ENCODE measurements at places on chromosomes 2 and 18.

DNA sequence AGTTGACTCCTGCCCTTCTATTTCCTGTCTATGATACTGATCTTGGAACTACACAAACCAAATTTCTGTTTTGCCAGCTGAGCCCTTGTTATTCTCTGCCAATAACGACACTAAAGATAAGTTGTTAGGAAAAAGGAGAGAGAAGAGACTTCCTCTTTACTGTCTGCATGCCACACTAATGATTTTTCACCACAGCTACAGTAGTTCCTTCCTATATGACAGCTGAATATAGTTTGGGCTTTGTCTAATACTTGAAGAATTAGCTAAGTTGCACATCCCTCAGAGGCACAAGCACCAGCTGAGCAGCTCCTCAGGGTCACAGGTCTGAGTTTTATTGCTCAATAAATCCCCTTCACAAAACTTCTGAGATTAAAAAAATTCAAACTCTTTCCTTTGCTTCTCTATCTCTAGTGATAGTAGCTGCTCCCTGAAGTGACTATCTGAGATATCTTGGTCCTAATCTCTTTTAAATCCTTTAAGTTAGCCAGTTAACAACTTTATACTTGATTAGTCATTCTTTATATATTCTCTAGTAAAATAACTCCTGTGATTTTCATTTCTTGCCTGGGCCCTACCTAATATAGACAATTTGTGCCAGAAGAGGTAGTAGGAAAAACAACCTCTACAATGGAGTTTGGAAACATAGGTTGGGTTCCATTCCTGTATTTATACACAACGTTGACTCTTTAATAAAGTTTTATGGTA, 253.0 kb upstream of the CNTNAP5 start:
- DNase-seq: no peak

DNA sequence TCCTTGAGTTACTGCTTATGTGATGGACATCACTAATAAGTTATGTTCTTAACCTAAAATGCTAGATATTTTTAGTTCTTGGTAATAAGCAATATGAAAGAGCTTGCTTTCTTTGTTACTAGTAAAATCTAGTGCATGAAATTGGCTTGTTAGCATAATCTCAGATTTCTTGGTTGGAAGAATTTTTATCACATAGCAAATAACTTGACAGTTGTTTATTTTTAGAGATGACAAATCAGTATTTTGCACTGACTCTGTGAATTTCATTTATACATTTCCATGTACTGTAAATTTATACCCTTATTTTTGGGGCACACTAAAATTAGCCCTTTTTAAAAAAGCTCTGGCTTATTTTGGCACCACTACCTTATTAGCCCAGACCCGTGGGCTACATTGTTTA, 45.6 kb downstream of the LCLAT1 start:
- DNase-seq: no peak

DNA sequence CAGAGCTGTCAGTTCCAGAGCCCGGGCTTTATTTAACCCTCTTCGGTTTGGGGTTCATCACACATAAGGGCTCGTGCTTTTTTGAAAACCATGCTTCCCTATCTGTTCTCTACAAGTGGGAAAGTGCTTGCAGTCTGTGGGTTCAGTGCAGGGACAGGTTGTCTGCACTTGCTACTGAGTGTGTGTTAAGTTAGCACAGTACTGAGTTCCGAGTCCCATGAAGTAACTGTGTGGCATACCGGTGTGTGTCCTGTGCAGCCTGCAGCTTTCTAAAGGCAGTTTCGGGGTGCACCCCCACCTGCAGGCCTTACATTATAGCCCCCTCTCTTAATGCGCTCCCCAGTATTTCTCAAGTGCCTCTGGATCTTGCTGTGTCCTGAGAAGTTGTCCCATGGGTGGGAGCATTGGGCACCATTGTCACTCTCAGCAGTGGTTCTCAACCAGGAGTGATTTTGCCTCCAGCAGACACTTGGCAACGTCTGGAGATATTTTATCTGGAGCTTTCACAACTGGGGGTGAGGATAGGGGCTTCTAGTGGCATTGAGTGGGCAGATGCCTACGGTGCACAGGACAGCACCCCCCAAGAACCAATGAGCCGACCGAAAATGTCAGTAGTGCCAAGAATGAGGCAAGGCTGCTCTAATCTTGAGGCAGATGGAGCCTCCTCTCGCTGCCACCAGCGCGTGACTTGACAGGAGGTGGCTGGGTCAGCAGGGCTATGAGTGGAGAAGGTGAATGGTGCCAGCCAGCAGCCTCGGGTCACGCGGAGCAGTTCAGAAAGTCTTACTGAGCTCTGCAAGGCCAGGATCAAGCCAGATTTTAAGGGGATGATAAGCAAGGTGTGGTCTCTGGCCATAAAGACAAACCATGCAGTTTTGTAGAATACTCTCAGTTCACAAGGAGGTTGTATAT, 152.2 kb downstream of the SMAD7 start:
- DNase-seq: peak; percentile 92

- DNase-seq: no peak
Measured at GRCh38 chr2:175180701-175181103, 808 bp downstream of the ATP5MC3 start.

DNA sequence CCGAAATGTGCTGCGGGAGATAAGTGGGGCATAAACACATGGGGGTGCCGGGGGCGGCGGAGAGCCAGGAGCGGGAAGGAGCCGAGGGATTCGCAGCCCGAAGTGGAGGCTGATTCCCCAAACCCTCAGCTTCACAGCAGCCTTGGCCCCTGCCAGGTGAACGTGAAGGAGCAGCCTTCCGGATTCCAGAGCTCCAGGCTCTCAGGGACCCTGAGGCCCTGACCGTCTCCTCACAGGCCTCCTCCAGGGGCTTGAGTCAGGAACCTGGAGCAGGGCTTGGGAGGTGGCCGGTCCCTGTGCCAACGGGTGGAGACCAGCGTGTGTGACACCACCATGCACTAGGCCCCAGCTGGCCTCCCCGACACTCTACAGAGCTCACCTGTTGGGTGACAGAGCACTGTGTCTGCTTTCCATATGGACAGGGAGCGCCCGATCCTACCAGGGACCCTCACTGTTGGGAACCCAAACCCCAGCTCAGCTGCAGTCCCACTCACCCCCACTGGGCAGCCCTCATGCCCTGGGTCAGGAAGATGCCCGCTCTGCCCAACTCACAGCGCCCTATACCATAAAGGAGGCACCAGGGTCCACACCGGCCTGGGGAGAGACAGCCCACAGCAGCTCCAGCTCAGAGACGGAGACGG, 117.6 kb upstream of the OTOS start:
- no peak for DNase-seq

DNA sequence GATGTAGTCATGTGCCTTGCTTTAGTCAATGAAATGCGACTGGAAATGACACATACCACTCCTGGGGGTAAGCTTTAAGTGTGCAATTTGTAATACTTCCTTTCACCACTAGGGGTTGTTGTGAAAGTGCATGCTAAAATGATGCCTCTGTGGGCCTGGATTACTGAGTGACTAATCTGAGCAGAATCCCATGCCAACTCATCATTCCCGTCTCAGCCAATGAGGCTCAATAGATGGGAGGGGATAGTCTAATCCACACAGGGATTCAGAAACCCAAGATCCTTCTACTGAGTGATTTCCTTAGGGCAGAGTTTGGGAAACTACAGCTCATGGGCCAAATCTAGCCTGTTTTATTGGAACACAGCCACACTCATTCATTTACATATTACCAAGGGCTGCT, 54.0 kb downstream of the HRH4 start:
- no peak for DNase-seq

DNA sequence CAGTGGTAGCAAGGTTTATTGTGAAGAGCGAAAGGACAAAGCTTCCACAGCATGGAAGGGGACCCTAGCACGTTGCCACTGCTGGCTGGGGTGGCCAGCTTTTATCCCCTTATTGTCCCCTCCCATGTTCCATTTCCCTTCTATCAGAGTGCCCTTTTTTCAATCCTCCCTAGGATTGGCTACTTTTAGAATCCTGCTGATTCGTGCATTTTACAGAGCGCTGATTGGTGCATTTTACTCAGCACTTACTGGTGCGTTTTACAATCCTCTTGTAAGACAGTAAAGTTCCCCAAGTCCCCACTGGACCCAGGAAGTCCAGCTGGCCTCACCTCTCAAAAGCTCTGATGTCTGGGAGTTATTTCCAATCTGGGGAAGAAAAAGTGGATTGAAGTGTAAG, 90.1 kb downstream of the CD8B2 start:
- DNase-seq: no peak

DNA sequence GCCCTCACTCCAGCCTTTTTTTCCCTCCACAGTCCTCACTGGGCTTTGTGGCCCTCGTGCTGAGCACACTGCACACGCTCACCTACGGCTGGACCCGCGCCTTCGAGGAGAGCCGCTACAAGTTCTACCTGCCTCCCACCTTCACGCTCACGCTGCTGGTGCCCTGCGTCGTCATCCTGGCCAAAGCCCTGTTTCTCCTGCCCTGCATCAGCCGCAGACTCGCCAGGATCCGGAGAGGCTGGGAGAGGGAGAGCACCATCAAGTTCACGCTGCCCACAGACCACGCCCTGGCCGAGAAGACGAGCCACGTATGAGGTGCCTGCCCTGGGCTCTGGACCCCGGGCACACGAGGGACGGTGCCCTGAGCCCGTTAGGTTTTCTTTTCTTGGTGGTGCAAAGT, 39.4 kb downstream of the STEAP3 start:
- DNase-seq: no peak

DNA sequence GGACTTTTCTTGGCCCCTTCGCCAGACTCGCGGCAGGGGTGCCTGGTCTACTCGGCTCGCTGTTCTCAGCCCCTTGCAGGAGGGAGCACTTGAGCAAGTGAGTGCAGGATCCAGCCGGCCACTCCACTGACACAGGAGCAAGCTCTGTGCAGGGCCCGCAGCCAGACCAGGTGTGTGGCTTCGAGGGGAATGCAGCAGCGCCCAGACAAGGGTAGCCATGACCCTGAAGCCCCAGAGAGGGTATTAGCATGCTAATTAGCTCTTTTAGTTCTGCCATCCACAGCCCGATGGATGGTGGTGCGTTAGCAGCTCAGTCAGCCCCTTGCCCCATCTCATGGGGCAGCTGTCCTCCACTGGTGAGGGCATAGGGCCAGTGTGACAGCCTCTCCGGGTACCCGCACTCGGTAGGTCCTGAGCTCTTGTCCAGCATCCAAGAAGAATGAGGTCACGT, 103.2 kb upstream of the HS6ST1 start:
- peak; percentile 27 for DNase-seq

- DNase-seq: no peak
Measured at GRCh38 chr18:73245345-73245744, 377.6 kb upstream of the NETO1 start.

GRCh38 chr2:239685965-239686364, 285.1 kb upstream of the HDAC4 start:
- DNase-seq: no peak

- DNase-seq: no peak
Measured at GRCh38 chr2:8169443-8169842, 512.4 kb upstream of the ID2 start.

GRCh38 chr2:27591745-27592144, 8.9 kb downstream of the ZNF512 start:
- no peak for DNase-seq

GRCh38 chr2:178478130-178478438, 316 bp downstream of the FKBP7 start:
- DNase-seq: peak; percentile 18

- DNase-seq: no peak
Measured at GRCh38 chr2:219171231-219171651, 1.4 kb upstream of the SLC23A3 start.

- DNase-seq: no peak
Measured at GRCh38 chr2:23077596-23077995, 307.4 kb upstream of the KLHL29 start.

GRCh38 chr18:53796040-53796729, 428.3 kb downstream of the MBD2 start:
- DNase-seq: no peak

DNA sequence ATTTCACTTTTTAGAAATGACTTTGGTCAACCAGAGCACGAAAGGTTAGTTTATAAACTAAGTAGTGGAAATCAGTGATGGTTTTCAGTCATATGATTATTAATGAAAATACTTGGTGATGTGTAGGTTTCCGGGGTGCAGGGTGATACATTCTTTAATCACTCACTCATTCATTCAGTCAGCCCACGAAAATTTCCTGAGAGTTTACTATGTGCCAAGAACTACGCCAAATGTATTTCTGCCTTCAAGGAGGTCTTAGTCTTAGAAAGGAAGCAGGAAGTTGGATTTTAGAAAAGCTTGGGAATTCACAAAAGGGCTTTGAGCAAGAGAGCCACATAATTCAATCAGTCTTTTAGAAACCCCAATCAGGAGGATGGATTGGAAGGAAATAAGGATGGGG, 543.6 kb downstream of the PLCL1 start:
- no peak for DNase-seq

DNA sequence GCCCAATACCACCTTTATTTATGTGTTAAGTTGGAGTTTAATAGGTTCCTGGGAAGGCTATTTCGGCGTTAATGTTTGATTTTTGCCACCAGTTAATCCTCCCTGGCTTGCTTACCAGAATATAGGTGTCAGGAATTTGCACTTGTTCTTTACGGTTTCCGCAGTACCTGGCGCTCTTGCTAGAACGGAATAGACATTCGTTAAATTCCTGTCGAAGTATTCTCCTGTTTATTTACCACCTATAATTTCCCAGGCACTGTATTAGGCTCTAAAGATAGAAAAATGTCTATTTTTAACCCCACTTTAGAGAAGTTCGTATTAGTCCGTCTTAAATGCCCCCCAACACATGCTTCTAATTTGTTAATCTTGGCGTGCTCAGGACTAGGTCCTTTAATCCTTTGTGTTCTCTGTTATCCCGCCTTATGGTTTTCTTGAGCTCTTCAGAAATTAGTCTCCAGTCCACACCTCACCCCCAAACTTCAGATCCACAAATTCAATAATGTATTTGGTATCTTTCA, 575 bp downstream of the CCDC150 start:
- no peak for DNase-seq

DNA sequence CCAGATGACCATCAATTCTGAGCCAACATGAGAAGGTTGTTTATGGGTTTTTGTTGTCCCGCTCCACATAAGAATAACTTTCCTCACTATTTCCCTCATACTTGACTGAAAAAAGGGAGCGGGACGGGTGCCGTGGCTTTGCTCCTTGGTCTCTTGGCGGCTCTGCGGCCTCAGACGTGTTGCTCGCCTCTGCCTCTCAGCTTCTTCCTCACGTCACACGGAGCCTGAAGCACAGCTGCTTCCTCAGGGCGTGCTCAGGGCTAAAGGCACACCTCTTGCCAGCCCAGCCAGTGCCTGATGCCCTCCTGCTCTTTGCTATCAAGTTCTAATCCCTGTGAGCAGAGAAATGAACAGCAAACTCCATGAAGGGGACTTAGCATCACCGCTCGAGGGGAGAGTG, 17.9 kb upstream of the ID2 start:
- DNase-seq: no peak

- DNase-seq: no peak
Measured at GRCh38 chr2:198315791-198316630, 511.6 kb downstream of the PLCL1 start.

DNA sequence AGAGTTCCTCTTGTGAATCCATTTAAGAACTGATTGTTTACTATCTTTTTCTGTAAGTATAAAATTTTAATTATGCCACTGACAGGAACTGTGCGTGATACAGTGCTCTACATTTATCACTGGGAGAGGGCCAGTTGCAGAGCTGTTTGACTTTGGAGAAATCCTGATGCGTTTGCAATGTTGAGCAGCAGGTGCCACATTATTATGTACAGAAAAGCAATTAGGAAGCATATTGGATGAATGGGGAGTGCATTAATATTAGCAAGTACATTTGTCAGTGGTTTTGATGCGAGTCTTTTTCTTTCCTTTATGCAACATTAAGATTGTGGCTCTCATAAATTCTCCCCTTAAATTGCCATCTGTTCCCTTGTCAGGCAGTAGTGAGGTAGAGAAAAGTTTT, 302.3 kb upstream of the FANCL start:
- DNase-seq: peak; percentile 39

- no peak for DNase-seq
Measured at GRCh38 chr2:48883661-48884060, 128.1 kb upstream of the LHCGR start.
